ENCODE measurements at places on chromosomes 5 and 9. TPM values are rescaled to one million over a fixed set of nuclear protein-coding genes. Genes with fewer than 3 reads are reported as not detected.

RBM27 gene
- total RNA-seq: 32.4 TPM

ACOT12 gene
- total RNA-seq: not detected

KIAA0825 gene
- 2.5 TPM for total RNA-seq

DNA sequence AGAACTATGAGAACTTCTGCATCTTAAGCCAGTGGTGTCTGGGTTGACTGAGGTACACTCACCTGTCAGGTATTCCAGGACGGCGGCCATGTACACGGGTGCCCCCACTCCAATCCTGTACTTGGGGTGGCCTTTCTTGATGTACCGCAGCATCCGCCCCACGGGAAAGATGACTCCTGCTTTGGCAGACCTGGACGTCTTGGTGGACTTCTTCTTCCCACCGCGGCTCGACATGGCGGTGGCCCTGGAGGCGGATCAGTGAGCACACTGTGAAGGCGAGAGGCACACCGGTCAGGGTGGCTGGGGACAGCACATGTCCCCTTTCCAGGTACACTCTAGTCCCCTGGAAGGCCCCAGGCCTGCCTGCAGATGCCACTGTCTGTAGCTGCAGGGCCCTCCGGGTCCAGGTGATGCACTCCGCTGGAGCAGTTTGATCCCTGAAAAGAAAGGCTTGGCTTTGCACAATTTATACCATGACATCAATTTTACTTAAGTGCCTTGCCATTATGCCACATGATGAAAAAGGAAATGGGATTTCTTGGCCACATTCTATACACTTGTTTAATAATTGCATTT lies 10.1 kb downstream of the MACROH2A1 start:
- H3K27ac ChIP-seq: no peak overlapping the region
- peaks cover 80% of the 10 kb centered on the region for H3K4me1 ChIP-seq
- H3K27me3 ChIP-seq: no peaks in the 10 kb centered on the region
- no peak overlapping the region for H3K4me3 ChIP-seq
- H3K36me3 ChIP-seq: peaks cover 21% of the 10 kb centered on the region

DNA sequence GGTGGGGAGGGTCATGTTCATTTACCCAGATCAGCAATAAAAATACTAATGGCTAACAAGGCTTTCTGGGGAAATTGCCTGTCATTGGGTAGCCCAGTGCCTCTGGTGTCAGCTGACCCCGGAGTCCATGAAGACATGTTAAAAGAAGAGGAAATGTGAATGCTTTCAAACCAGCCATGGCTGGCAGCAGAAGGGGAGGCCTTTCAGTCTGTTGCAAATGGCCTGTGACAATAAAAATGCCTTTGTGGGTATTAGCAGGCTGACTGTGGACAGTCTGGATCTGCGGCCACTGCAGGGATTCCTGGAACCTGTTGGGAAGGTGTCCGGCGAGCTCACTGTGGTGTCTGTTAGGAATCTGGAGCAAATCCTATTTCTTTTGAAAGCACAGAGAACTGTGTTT lies 7.5 kb downstream of the ABL1 start:
- H3K4me1 ChIP-seq: peaks cover 90% of the 10 kb centered on the region
- no peak overlapping the region for H3K4me3 ChIP-seq
- peak overlapping the region; percentile 54 for H3K27ac ChIP-seq
- no peaks in the 10 kb centered on the region for H3K27me3 ChIP-seq

All from vagina (tissue), 2 donors.